Vagina (tissue), 2 donors: ENCODE measurements at places on chromosomes 16 and 17.
A peak's percentile ranks its signal among the peaks of the same experiment; 100 is the strongest.

DNA sequence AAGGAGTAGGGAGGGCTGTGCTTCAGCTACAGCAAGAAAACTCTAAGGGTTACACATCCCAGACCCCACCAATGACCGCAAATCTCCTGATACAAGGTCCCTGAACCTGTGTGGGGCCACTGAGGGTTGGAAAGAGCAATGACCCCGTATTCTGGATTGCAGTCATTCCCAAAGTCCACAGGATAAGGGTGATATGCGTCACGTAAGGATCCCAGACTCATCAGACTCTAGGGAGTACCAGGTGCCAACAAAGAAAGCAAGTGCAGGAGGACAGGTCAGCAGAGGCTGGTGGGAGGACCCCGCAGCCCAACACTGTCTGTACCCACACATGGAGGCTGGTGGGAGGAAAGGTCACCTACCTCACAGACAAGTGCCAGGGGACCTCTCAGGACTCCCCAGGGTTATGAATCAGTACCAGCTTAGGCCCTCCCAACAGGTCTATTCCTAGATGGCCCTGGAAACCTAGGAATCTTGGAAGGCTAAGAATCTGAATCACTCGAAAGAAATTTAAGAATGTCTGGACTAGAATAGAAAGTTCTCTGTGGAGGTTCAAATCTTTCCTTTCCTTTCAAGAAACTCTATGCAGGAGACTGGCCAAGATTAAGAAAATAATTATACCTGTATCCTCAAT lies 16.2 kb downstream of the PITPNA start:
- no peak for DNase-seq

GRCh38 chr17:10793816-10794215 lies 10.1 kb downstream of the TMEM238L start:
- DNase-seq, result no peak

DNA sequence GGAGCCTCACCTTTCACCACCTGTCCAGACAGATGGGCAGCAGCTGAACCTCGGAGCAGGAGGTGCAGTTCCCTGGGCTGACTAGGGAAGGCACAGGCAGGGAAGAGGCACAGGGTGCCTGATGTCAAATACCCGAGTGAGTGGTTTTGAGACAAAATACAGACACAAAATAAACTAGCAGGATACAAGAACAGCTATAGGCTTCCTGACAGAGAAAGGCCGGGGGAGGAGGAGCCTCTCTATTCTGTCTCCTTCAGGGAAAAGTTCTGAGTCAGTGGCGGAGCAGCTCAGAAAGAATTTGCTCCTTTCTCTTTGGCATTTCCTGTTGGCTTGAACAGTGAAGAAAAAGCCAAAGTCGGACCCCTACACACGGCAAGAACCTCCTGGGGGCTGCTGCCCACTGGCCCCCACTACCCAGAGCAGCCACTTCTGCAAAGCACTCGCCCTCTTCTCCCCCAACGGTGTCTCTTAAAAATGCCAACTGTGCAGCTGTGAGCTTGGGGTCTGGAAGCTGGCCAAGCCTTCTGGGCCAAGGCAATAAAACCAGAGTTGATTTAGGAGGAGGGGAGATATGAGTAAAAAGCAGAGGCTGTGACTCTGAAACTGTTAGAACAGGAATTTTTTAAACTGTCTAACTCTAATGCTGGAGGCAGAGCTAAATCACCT lies 14.4 kb upstream of the FAAP100 start:
- no peak for DNase-seq

GRCh38 chr17:40555296-40556190 lies 9.7 kb downstream of the CCR7 start:
- no peak for DNase-seq

DNA sequence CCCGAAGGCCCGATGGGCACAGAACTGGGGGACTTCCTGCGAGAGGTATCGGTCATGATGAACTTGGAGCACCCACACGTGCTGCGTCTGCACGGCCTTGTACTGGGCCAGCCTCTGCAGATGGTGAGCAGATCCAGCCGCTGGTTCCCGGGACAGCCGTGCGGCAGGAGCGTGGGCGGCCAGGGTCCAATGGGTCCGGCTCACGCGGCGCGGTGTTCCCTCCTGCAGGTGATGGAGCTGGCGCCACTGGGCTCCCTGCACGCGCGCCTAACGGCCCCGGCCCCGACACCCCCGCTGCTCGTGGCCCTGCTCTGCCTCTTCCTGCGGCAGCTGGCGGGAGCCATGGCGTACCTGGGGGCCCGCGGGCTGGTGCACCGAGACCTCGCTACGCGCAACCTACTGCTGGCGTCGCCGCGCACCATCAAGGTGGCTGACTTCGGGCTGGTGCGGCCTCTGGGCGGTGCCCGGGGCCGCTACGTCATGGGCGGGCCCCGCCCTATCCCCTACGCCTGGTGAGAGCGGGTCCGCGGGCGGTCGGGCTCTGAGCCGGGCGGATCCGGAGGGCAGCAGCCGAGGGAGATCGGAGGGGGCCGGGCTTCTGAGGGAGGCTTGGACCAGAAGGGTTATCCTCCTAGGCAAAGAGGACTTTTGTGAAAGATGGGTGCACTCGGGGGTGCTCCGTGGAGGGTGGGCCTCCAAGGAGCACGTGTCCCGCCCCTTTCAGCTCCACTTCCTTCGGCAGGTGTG lies 3.0 kb downstream of the TNK1 start:
- DNase-seq, result peak; percentile 93

DNA sequence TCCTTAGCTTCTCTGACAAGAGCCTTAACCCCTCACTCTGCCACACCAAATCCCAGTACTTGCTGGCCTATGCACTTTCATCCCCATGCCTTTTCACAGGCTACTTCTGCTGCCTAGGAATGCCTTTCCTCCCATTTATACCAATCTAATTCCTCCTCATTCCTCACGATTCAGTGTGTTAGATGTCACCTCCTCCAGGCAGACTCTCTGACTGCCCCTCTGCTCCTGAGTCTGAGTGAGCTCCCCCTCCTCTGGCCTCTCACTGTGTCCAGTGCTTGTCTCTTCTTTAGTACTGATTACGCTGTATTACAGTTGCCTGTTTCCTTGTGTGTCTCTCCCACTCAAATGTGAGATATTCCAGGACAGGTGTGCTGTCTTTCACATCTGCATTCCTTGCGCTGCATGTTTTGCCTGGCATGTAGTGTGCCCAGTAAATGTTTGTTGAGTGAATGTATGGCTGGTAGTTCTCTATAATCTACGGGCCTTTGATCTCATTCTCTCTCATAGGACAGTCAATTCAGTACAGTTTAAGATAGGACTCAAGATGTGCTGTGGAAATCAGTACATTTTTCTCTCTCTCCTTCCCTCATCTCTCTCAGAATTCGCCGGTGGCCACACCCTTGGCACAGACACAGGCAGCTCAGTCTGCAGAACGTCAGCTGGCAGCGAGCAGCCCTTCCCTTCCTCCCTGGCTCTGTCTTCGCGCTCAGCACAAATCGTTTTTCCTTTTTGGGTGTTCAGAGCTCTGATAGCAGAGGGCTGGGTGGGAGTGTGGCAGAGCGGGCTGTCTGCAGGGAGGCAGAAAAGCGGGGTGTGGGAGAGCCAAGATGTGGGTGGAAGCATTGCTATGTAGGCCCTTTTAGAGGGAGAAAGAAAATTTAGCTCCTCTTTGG lies 18.5 kb downstream of the ARL4D start:
- no peak for DNase-seq
